ENCODE measurements at places on chromosomes 7 and 10.

DNA sequence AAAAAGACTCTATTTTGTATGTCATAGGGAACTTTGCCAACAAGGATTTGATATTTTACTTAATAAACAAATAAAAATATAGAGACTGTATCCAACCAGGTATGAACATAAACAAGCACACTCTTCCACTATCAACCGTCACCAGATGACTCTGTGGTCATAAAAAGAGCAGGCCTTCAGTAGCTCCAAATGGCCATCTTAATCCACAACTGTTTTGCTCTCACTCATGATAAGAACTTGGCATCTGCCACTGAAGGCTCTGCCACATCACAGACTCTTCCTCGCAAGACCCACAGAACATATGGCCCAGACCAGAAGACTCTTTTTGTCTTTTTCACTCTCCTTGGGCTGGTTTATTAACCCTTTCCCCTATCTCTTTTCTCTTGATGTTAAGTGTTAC, 98.7 kb upstream of the POM121L12 start:
- no peak for DNase-seq

DNA sequence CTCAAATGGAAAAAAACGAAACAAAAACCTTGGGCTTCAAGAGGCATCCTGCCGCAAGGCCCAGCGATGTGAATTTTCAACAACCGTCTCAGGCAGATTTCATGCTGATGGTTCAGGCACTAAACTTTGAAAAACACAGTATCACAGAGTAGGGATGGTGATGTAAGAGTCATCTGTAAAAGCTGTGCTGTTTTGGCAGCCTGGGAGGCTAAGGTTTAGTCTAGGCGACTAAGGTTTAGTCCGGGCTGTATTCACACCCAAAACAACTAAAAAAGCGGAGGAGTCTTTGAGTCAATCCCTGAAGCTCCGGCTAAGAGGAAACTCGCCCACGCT, 420 bp upstream of the MINPP1 start:
- no peak for DNase-seq

DNA sequence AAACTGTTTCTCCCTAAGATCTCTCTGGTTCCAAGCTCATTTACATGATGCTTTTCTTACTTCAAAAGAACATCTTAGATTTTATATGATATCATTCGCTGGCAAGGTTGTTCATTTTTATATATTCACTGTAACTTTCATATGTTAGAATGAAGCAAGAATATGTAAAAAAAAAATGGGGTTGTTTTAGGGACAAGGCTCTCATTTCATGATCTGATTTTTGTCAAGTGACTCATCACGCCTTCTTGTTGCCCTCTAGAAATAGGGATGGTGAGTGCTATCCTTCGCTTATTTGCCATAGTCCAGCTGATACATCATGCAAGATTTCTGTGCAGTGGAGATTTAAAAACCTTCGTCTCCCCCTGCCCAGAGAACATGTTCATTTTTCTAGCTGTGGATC, 14.0 kb upstream of the CELF2 start:
- no peak for DNase-seq

GRCh38 chr7:15855525-15856109, 169.1 kb upstream of the MEOX2 start:
- no peak for DNase-seq

DNA sequence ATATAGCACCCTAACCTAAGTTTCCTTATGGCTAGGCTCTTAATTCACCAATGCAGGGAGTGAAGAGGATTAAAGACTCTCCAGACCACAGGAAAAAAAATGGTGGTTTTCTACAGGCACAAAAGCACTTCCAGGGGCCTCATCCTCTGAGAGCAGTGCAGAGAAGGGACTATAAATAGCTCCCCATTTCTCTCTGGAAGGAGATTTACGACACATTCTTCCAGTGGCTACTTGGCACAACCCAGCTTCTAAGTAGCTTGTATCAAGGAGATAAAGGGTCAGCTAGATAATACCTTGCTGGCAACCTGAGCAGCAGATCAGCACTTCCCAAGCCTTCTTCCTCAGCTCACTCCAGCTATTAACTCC, 73.5 kb downstream of the CRPPA start:
- no peak for DNase-seq

- peak; percentile 69 for DNase-seq
These were observed 119.1 kb downstream of the TSPAN12 start for GRCh38 chr7:120738816-120739215.

- DNase-seq, result no peak
These were observed 145.6 kb downstream of the RELN start for GRCh38 chr7:103843689-103844480.

DNA sequence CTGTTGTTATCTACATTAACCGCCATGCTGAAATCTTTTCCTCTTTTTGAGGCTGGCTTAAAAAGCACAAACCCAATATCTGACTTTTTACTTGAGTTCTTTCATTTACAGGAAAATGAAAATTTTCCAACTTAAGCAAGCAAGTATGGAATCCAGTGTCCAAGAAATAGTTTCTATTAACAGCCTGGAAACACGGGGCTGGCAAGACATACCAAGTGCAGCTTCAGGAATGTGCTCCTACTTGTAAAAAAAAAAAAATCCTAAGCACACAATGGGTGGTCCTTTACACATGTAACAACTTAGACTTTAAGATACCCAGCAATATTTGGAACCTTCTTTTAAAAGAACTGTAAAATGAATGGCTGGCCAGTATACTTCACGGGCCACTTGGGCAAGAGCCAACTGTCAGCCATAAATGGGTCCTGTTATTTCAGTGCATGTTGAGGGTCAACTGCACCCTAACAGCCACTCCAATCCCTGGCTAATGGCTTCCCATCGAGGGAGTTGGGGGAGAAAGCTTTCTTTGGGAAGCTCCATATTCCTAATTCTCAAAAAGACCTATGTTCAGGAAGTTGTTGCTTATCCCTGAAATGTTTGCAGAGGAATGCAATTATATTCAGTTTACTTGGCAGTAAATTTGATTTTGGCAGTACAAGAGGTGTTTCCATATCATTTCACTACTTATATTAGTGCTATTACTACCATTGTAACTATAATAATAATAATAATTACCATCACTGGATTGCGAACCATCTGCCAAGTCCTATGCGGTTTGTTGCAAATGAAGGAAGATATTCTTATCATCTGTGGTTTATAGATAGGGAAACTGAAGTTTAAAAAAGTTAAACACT, 236.4 kb upstream of the TMEM72 start:
- no peak for DNase-seq

DNA sequence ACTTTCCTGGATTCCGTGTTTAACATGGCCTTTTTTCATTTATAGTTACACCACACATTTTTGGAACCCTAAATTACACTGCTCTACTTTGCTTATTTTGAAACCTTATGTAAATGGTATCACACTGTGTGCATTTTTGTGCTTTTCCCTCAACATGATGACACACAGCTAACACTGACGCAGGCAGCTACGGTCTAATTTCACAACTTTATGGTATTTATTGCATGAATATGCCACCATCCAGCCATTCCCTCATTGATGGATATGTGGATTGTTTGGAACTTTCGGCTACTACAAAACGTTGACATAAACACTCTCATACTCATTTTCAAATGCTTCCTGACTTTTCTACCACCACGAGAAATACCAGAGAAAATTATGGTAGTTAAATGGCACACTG, 6.9 kb downstream of the PAPOLB start:
- no peak for DNase-seq

DNA sequence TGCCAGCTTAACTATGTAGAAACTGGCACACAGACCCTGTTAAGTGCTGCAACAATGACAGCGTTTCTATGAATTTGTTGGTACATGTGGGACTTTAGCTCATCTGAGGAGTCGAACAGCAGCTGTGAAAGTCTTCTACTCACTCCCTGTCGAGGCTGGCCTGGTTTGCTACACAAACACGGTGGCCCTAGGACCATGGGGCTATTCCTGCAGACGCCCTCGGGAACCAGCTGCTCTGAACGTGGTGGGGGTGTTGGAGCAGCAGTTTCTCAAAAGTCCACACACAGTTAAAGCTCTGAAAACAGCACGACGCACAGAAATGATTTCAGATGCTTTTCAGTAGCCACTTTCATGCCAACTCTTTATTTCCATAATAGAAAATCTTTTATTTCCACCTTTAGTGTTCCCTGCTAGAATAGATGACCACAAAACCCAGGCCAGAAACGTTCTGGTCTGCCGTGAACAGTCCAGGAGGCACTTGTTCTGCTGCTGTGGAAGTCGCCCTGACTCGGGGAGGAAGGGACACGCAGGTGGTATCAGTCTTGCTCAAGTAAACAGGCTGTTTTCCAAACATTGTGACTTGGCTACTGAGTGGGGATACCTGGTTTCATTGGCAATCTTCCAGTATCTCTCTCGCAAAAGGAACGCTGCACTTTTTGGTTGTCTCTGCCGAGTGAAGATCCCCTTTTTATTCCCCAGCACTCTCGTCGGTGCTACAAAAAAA, 21.5 kb downstream of the GUSB start:
- DNase-seq, result no peak

DNA sequence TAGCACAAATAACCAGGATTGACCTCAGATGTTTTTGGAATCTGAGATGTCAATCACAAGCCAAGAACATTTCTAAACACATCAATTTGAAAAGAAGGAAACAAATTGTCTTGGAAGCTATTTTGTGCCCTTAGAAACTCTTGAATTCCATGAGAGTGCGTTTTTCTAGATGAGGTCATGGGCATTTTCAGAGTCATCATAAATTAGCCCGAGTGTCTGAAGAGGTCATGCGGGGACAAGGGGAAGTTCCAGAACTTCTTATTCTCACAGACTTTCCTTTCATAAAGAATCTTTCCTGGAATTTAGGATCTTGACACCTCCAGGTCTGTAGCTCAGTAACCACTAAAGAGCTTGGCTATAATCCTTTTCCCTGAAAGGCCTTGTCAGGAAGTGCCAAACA, 28.2 kb downstream of the IL2RA start:
- no peak for DNase-seq

GRCh38 chr10:14247377-14248116, 83.2 kb downstream of the FRMD4A start:
- no peak for DNase-seq

DNA sequence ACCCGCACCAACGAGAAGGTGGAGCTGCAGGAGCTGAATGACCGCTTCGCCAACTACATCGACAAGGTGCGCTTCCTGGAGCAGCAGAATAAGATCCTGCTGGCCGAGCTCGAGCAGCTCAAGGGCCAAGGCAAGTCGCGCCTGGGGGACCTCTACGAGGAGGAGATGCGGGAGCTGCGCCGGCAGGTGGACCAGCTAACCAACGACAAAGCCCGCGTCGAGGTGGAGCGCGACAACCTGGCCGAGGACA, 1.6 kb downstream of the VIM start:
- peak; percentile 60 for DNase-seq

DNA sequence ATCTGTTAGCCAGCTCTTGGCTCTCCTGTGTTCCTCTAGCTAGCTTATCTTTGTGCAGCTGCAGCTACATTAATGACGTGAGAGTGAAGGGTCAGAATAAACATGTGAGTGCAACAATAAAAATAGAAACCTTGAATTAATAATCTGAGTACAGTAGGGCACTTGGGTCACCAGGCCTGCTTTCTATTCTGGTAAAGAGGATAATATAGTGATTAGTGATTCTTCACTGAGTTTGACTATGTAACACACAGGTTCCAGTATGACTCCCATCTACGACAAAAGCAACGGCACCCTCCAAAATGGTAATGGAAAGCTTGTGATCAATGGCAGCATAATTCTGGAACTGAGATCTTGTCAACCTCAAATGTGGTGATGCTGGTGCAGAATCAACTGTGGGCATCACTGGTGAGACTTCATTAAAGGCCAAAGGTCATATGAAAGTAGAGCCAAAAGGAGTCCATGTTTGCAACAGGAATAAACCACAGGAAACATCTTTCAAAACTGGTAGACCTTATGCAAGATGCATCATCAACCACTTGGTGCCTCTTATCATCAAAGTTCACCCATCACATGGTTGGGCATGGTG, 77.6 kb downstream of the NRBF2 start:
- peak; percentile 2 for DNase-seq

DNA sequence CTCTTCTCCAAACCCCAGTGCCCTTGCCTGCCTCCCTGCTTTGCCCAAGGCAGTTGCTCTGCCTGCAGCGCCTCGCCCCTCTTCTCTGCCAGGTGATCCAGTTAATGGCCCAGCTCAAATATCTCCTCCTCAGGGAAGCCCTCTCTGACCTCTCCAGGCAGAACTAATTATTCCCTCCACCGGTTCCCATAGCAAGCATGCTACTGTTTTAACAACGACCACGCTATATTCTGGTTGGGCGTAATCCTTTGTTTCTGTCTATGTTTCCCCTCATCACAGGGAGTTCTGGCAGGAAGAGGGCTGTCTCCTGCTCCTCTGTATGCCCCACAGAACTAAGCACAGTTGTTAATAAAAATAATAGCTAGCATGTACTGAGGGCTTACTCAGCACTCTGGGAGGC, 36.8 kb upstream of the R3HCC1L start:
- peak; percentile 56 for DNase-seq

DNA sequence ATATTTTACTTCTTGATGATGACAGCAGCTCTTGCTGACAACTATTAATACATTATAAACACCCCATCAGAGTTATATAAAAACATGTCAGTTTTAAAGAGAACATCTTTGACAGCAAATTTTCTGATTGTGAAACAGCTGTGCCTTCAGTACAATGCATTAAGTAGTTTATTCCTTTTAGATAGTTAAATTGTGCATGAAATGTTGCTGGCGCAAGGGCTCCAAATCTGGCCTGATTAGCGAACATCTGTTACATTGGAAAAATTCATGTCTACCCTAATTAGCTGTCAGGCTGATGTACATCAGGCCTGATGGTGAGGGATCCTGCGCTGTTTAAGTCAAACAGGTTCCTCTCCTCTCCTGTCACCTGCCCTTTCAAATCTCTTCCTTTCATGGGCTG, 171.9 kb upstream of the SP8 start:
- no peak for DNase-seq

- DNase-seq, result no peak
These were observed 387.1 kb downstream of the INHBA start for GRCh38 chr7:41315764-41316163.

DNA sequence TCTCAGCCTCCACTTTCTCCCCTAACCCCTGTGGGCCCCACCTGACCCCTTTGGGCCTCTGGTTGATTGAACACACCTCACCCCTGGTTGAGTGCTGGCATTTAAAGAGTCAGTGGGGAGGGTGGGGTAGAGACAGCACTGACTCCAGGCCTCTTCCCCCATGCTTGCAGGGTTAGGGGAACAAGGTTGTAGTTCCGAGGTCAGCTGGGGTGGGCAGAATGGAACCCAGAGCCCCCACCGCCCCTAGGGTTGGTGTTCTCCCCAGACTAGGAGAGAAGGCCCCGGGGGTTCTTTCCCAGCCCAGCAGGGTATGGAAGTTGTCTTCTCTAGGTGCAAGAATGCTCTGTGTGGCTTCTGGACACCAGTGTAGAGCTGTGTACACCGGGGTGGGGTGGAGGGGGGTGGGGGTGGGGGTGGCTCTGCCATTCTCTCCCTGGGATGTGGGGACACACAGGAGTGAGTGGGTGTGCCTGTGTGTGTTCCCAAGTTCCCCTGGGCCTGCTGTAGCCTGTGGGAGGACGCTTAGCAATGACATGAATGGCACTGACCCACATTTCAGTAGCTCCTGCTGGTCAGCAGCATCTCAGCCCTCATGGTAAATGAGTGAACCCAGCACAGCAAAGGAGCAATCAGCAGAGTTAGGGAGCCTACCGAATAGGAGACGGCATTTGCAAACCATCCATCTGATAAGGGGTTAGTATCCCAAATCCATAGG, 33.6 kb downstream of the PRF1 start:
- no peak for DNase-seq

- DNase-seq, result peak; percentile 1
These were observed 45.8 kb downstream of the EXOC6 start for GRCh38 chr10:92894081-92894655.

GRCh38 chr10:119207713-119208552, 562 bp downstream of the GRK5 start:
- DNase-seq, result peak; percentile 59

- no peak for DNase-seq
These were observed 28.9 kb downstream of the PON1 start for GRCh38 chr7:95295397-95295796.

- no peak for DNase-seq
These were observed 240.6 kb upstream of the KIAA1217 start for GRCh38 chr10:23968301-23968700.
